ENCODE measurements at places on chromosomes 3 and 15.

- no peak for DNase-seq
Observed at GRCh38 chr15:31495281-31495680, 168.6 kb downstream of the KLF13 start.

DNA sequence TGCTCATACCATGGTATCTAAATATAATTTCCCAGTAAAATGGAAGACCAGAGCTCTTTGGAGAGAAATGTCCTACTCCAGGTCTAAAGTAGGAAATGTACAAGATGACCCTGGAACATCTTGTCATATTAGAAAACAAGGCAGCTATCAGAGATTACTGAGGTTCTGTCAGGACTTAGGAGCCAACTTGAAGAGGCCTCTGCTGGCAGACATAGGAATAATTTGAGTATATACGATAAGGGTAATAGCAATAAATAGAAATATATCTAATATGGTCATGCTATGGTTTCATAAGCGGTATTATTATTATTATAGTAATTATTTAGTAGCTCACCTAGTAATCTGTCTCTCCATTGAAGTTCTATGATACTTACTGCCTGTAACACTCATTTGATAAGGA is 224.2 kb downstream of the SOX2 start:
- no peak for DNase-seq

- DNase-seq = peak; percentile 30
Observed at GRCh38 chr3:87997298-87997697, 61.5 kb downstream of the CGGBP1 start.

DNA sequence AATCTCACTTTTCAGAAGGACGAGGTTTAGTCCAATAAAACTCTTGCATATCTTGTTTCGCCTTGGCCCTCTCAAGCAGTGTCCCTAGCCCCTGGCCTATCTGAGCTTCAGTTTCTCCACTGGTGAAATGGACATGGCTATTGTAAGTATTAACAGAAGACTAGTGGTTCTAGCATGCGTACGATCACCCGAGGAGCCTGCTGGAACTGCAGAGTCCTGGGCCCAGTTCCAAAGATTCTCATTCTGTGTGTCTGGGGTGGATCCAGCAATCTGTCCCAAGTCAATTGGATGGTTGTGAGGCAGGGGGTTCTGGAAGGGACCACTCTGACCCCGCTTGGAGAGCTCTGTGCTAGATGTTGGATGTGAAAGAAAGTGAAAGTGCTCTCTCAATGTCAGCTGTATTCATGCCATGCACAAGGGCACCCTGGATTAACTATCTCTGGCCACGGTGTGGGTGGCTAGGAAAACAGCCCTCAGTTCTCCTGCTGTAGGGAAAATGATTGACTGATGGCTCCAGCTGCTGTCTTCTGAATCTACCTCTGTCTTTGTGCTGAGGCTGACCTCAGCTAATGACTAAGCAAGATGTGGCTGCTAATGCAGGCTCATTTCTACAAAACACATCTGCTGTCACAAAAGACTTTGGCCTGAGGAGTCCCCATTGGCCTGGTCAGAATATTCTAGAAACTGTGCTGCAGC is 1.9 kb upstream of the PLA1A start:
- DNase-seq = no peak

- DNase-seq = no peak
Observed at GRCh38 chr15:91429973-91430372, 329.9 kb downstream of the SV2B start.

DNA sequence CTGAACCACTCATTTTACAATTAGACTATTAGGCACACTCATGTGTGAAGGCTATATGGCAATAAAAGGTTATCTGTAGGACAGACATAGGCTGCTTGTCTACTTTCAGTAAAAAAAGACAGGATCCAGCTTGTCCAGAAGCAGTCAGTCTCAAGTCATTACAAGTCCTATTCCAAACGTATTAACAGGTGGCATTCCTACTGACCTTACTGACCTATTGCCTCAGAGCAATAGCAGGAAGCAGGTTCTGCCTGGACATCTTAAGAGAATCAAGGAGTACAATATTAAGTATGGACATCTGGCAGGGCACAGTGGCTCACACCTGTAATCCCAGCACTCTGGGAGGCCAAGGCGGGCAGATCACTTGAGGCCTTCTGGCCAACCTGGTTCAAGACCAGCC is 7.0 kb downstream of the CMTM6 start:
- DNase-seq = no peak

GRCh38 chr3:20696388-20697150 is 510.6 kb upstream of the SGO1 start:
- DNase-seq = no peak

GRCh38 chr3:16467393-16467792 is 46.1 kb downstream of the RFTN1 start:
- DNase-seq = peak; percentile 45

DNA sequence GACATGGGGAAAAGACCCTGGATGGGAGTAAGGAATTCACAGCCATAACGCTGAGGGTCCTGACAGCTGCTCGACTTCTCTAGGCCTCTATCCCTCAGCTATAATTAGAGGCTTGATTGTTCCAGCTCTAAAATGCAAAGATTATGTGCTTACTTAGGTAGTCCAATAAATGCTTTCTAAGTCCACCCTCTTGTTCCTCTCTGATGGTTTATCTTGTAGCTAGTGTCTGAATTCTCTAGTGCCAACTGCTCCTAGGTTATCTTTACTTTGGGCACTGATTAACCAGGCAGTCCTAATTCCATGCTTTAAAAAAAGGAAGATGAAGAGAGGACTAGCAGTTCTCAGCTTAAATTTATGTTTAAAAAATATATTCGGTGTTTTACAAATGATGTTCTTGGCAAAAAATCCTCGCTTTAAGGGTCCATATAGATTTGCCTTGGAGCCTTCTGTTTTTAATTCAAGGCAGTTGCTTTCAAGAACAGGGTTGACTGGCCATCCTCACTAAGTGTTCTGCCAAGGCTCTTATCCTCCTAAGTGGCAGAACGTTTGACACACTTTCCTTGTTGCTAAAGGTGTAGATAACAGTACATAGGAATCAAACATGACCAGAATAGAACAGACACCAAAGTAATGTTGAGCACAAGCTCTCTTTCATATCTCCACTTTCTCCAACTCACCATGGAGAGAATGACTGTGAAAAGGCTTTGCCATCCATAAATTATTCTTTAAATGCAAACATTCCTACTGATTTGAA is 60.6 kb downstream of the THRB start:
- DNase-seq = no peak
